ENCODE measurements at places on chromosomes 5 and 9. TPM values are rescaled to one million over a fixed set of nuclear protein-coding genes. Genes with fewer than 3 reads are reported as not detected.

The RETREG1 gene
- polyA plus RNA-seq: 9.2 TPM

The SPINK5 gene
- polyA plus RNA-seq: 0.98 TPM

The CDC25C gene
- 1.2 TPM for polyA plus RNA-seq

The CAAP1 gene
- 7.6 TPM for polyA plus RNA-seq
